ENCODE measurements at places on chromosomes 12 and 14.

DNA sequence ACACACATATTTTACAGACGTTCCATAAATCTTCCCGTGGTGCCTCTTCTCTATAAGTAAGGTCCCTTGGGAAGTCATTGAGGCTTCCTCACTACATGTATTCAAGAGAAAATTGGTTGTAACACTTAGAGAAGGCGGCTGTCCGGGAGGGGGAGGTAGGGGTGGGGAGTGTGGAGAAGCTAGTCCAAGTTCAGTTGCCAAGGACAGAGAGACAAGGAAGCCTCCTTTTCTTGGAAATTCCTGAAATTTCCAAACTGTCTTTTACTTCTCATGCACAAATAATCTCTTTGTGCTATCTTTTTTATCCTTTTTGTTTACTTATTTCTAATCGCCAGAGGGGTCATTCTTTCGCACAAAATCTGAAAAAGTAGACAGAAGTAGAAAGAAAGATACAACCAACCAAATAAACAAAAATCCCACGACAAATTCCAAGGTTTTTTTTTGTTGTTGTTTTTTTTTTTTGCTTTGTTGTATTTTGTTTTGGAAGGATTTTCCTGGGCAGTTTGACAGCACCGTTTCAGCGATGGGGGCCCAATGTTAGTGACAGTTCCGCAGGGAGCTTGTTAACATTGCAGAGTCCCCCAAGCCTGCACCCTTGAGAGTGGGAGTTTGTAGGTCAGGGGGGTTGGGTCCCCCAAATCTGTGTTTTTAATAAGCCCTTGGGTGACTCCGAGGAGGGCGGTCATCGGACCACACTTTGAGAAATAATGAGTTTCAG lies 45.2 kb downstream of the MAP1LC3B2 start:
- peak; percentile 69 for DNase-seq

DNA sequence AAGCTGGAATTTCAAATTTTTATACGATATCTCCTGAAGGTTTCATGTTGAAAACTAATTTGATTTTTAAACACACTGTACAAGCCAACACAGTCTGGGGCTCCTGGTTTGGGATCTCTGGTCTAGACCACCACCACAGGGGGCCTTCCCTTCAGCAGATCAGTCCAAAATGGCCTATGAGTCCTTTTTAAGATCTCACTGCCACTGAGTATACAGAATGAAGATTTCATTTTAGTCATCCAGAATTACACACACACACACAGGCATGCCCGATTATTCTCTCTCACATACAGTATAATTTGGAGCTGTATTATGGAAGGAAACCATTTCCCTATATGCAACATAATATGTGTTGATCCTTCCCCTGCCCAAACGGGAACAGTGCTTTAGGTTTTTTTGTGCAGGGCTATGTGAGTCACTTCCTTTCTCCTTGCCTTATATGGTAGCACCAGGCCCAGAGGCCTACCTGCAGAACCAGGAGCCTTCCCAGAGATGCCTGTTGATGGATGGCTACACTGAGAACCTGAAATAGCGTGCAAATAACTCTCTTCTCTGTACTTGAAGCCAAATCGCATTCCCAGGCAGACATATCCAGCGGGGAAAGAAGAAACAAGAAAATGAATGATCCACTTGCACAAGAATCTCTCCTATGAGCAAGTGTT lies 28.1 kb upstream of the WNK1 start:
- no peak for DNase-seq

GRCh38 chr12:55706568-55707218 lies 1.0 kb downstream of the ITGA7 start:
- DNase-seq: no peak

- no peak for DNase-seq
Observed at GRCh38 chr12:91588874-91589454, 406.3 kb upstream of the DCN start.

DNA sequence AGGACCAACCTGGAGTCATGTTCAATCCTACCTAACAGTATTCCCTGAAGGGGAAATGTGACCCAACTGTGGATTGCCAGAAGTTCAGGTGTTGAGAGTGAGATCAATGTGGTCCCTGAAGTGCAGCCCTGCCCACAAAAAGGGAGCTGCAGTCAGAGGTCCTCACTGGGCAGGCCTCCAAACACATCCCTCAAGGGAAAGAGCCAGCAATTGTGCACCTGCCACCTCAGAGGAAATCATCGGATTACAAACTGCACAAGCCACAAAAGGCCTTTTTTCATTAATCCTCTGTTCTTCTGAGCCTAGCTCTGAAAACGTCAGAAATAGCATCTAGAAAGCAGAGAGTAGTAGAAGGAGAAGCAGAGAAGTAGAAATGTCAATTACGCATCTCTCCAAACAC lies 10.8 kb upstream of the MDM1 start:
- DNase-seq: no peak

DNA sequence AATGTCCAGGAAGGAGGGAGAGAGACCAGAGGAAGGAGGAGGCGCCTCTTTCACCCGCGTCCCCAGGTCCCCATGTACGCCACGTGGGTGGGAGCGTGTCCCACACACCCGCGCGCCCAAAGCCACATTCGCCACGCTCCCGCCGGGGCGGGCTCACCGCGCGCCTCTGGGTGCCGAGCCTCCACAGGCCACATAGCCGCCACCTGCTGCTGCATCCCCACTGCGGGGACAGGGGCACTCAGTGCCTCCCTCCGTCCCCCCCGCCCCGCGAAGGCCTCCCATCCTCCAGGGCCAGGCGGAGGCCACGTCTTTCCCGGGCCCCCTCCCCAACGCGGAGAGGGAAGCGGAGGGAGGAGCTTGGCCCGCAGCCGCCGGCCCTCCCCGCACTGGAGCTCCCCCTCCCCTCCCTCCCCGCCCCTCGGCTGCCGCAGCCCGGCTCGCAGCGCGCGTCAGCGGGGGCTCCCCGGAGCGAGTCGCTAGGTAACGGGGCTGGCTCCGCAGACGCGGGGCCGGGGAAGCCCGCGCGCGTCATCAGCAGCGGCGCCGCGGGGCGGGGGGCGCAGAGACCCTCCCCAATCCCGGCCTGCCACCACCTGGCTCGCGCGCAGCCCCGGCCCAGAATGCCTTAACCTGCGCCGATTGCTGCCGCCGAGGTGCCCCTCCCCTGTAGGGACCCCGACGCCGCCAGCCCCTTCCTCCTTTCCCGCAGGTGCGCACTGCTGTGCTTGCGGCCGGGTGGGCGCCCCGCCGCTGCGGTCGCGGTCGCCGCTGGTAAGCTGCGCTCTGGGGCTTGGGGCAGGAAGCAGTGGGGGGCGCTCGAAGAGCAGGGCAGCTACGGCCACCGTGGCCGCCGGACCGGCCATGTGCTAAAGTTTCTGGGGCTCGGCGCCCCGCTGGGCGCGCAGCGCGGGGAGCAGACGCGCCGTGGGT lies 536 bp upstream of the TUNAR start:
- DNase-seq: no peak

- no peak for DNase-seq
Observed at GRCh38 chr12:68479896-68480291, 130.8 kb upstream of the RAP1B start.

DNA sequence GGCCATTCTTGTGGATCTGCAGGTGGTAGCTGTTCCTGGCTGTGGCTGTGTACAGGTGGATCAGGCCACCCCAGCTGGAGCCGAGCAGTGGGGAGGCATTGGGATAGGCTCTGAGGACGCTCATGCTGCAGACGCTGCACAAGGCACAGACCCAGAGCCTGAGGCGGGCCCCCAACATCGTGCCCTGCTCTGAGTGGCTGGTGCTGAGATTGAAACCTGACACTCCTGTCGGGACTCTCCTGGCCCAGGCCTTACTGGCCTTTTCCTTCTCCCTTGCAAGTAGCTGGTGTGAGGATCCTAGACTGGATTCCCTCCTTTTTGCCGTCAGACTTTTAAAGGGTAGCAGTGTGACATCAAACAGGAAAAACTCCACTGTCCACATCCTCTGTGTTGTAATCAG lies at the start of gene FGF23:
Gene FGF23 (minus strand): TSS at position 308 of the 400 bp plus-strand sequence. CDS start 130 bp downstream, at position 178.
- peak; percentile 19 for DNase-seq

DNA sequence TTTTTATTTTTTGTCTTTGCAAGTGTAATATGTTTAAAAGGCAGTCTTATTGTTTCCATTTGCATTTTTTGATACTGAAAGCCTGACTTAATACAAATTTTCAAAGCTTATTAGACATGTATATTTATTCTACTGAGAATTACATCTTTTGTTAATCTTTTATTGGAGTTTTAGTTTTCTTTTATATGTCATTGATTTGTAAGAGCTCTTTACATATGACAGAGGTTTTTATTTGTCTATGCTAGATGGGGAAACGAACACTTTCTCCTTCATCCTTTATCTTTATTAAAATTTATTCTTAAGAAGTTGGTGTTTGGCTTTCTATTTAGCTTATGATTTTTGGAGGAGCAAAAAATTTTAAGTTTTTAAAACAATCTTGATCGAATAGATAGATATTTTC lies 234.4 kb upstream of the SRRM4 start:
- no peak for DNase-seq

GRCh38 chr14:36684946-36685345 lies 23.3 kb downstream of the PAX9 start:
- no peak for DNase-seq

GRCh38 chr12:114998118-114998749 lies 314.3 kb upstream of the TBX3 start:
- DNase-seq: no peak

DNA sequence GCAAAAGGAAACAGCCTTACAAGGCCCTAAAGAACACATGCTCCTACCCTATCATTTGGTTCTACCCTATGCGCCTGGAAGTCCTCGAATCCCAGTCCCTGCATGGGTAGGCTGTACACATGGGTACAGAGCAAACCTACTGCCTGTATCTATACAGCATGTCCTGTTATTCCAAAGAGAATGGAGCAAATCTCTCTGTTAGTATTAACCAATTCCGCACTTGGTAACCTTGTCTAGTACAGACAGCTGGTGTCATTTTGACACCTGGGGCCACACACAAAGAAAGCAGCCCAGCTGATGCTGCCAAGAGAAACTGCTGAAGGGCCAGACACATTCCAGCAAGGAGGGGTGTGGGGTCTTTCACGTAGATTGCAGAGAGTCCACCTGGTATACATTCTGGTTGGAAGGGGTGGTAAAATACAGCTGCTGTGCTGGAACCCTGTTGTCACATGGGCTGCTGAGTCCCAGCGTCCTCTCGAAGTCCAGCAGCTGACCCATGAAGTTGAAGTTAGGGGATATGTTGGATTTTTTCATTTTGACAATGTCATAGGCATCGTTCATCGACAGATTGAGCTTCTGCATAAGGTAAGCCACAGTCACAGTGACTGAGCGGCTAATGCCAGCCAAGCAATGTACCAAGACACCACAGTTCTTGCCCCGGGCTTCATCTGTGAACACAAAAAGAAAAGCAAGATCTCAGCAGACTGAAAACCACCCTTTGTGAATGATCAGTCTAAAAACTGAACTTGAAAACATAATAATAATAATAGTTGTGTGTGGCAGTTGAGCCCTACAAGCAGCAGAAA lies 3.2 kb downstream of the DUSP6 start:
- no peak for DNase-seq

- no peak for DNase-seq
Observed at GRCh38 chr14:101183376-101184103, 280.0 kb upstream of the RTL1 start.

- DNase-seq: no peak
Observed at GRCh38 chr14:28902930-28903329, 136.3 kb downstream of the FOXG1 start.

DNA sequence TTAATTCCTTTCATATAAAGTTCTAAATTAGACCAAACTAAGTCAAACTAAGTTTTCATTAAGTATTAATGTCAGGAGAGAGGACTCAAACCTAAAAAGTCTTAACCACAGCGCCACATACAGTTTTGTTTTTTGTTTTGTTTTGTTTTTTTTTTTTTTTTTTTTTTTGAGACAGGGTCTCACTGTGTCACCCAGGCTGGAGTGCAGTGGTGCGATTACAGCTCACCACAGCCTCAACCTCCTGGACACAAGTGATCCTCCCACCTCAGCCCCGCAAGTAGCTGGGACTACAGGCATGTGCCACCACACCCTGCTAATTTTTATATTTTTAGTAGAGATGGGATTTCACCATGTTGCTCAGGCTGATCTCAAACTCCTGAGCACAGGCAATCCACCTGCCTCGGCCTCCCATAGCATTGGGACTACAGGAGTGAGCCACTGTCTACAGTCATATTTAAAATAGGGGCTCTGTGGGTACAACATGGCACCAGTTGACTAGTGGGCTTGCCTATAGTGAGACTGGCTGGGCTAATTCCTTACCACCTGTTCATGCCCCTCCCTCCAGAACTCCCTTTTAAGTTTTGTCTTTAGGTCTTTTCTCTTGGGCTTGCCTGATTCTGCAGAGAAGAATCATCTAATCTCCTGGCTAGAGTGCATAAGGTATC lies 110.2 kb downstream of the PPP2R5E start:
- DNase-seq: no peak

- peak; percentile 27 for DNase-seq
Observed at GRCh38 chr12:7439579-7440505, 4.1 kb downstream of the CD163L1 start.

GRCh38 chr14:104644656-104645378 lies 40.2 kb upstream of the TMEM179 start:
- DNase-seq: no peak

GRCh38 chr14:101907619-101908018 lies 56.8 kb upstream of the DYNC1H1 start:
- DNase-seq: no peak

All from hindlimb muscle (tissue), 1 donor.